NB4 (cell line): ENCODE measurements at places on chromosomes 13 and 19.

- DNase-seq: no peak
These were observed 2.4 kb upstream of the SIX5 start for GRCh38 chr19:45771311-45771933.

DNA sequence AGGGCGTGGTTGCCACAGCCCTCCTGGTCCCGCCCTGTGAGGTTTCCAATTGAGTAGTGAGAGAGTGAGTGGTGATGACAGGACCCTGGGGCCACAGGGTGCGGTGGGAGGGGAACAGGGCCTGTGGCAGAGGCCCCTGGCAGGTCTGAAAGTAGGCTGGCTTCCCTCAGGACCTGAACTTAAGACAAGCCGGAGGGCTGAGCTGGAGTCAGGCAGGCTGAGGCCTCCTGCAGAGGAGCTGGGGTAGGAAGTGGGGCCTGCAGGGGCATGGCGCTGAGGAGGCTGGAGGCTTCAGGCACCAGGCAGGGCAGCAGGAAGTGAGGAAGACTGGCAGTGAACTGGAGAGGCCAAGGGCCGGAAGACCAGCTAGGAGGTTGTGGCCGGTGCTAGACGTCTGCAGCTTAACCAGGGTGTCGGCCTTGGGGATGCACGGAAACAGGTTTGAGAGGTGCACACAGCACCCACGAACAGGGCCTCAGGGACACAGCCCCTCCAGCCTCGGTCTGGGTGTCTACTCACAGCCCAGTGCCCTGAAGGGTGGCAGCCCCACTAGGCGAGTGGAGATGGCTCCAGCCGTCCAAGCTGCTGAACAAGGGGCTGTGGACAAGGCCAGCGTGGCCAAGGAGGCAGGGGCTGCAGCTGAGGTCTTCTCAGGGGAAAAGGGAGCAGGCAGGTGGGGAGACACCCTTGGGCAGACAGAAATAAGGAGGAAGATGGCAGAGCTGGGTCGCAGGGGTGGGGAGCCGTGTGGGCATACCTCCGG is 17.8 kb downstream of the POP4 start:
- no peak for DNase-seq

- no peak for DNase-seq
These were observed 776 bp upstream of the NCLN start for GRCh38 chr19:3184847-3185460.

- DNase-seq: peak; percentile 81
These were observed 44.5 kb downstream of the VWA8 start for GRCh38 chr13:41916173-41916954.

GRCh38 chr19:31314849-31315629 is 34.2 kb downstream of the TSHZ3 start:
- no peak for DNase-seq

GRCh38 chr13:108915095-108915633 is 285.8 kb downstream of the MYO16 start:
- peak; percentile 59 for DNase-seq

- DNase-seq: no peak
These were observed 1.0 kb downstream of the POSTN start for GRCh38 chr13:37597477-37598025.
